ENCODE measurements at places on chromosomes 6 and 20.

DNA sequence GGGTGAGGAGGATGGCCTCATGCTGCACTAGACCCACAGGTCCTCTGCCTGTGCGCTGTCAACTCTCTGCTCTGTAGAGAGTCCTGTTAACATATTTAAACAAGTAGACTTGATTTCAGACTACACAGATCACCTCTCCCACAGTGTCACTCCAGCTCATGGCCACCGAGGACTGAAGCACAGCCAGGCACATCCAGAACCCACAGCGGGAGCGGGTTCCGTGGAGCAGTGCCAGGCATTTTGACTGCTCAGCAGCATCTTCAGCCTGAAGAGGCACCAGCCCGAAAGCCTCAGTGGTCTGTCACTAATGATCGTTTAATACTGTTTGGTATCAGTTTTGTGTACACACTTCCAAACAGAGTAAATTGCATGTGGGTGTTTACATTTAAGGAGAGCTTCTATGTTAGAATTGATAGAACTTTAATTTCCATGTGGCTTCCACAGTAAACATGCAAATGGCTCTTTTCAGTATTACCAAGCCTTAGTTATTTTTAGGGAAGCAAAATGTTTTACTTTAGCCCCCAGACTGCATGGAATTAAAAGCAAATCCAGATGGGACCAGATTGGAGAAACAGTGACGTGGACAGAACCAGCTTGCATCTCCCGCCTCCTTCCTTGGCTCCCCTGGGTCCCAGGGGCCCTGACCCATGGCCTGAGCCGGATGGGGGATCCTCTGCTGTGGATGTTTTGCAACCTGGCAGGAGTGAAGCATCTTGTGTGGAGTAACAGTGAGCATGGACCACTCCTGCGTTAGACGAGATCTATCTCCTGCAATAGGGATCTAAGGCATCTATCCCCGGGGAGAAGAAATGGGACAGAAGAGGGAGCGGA, 196.7 kb upstream of the CDH4 start:
- DNase-seq = no peak

DNA sequence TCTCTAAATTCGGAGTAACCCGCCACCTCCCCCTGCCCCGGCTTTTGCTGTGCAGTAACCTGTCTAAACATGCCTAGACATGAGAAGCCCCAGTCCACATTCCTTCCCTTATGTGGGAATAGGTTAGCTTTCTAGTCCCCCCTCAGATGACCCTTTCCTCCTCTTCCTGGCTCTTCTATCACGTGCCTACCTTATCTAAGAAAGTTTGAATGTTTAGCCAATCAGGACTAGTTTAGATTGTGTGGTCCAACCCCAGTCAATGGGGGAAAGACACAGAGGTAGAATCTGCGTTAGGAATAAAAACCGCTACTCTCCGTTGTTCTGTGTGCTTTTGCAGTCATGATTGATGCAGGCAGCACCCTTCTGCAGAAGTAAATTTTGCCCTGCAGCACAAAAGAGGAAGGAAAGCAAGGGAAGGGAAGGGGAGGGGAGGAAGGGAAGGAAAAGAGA, 69.0 kb upstream of the CD93 start:
- DNase-seq = no peak

GRCh38 chr20:11387189-11387754, 530.4 kb upstream of the BTBD3 start:
- peak; percentile 85 for DNase-seq

- no peak for DNase-seq
Measured at GRCh38 chr6:135141728-135142127, 39.4 kb upstream of the MYB start.

GRCh38 chr6:147676495-147677199, 168.2 kb downstream of the SAMD5 start:
- DNase-seq = no peak

GRCh38 chr20:57987659-57988058, 240.8 kb downstream of the ANKRD60 start:
- DNase-seq = no peak
